SW 1271 (cell line): ENCODE measurements at places on chromosomes 2 and 18.
A peak's percentile ranks its signal among the peaks of the same experiment; 100 is the strongest.

GRCh38 chr2:133644846-133645245 is 76.6 kb upstream of the NCKAP5 start:
- no peak for DNase-seq

DNA sequence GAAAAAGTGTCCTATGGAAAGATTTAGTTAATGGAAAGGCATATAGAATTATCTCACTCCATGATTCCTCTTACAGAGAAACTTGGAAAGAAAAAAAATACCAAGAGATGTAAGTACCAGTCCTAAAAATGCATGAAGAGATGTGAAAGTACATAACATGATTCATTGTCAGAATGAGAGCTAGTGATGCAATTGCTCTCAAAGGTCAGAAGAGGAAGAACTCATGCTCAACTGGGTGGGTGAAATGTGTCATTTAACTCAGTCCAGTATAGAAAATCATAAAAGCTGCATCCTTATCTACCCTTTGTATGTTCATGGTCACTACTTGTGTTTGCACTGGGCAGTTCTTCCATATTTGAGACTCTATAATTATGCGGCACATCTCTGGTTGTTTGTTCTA is 300.0 kb upstream of the PIK3C3 start:
- no peak for DNase-seq

DNA sequence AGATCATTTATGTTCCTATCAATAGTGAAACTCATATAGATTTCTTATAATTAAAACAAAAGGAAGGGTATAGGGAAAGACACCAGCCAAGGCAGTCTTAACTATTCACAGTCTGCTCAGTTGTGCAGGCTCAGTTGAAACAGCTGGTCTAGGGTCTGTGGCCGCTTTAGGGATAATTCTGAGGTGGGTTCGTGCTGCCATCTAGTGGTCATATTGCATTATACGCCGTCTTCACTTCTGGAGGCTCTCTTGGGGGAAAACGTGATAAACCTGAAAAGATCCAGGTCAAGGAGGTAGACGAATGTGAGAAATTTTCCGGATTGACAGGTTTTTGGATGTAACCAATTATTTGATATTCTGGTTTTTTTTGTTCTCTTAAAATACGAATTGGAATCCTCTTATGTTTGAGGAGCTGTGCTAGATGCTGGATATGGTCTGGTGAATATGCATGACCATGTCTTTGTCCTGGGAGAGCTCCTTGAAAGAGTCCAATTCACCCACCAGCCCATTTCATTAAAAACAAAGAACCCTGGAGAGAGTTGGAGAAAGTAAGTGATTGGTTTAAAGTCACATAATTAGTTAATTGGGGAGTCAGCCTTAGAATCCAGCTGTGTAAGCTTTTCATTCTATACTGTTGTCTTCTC is 492.4 kb downstream of the PLCL1 start:
- peak; percentile 5 for DNase-seq

- no peak for DNase-seq
Measured at GRCh38 chr2:109432421-109432820, 181.3 kb downstream of the SEPTIN10 start.

GRCh38 chr2:16044946-16045456 is 104.7 kb downstream of the MYCN start:
- no peak for DNase-seq

- no peak for DNase-seq
Measured at GRCh38 chr2:46294176-46294836, 2.9 kb upstream of the EPAS1 start.

GRCh38 chr18:48445540-48445939 is 36.4 kb upstream of the ZBTB7C start:
- peak; percentile 15 for DNase-seq

- no peak for DNase-seq
Measured at GRCh38 chr2:31082002-31082401, 56.2 kb downstream of the GALNT14 start.

DNA sequence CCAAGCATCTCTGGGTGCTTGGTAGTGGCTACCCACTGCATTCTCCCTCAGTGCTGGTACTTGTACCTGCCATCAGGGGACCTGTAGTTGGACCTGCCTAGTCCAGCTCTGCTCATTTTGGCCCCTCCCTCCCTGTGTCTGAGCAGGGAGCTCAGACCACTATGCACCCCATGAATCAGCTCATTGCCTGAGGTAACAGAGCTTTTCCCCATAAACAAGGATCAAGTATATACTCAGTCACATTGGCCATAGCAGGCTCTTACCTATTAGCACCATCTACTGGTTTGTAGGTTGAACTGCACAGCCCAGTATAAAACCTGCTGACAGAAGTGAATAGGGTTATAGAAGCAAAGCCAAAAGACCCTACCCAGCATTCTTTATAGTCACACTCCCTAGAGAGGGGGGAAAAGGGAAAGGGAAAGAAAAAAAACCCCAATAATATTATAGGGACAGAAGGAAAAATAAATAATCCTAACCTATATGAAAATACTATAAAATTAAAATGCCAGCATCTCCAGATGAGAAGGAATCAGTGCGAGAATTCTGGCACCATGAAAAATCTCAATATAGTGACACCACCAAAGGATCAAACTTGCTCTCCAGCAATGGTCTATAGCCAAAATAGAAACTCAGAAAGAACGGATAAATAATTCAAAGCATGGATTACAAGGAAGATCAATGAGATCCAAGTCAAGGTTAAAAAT is 6.9 kb upstream of the FLACC1 start:
- peak; percentile 58 for DNase-seq

DNA sequence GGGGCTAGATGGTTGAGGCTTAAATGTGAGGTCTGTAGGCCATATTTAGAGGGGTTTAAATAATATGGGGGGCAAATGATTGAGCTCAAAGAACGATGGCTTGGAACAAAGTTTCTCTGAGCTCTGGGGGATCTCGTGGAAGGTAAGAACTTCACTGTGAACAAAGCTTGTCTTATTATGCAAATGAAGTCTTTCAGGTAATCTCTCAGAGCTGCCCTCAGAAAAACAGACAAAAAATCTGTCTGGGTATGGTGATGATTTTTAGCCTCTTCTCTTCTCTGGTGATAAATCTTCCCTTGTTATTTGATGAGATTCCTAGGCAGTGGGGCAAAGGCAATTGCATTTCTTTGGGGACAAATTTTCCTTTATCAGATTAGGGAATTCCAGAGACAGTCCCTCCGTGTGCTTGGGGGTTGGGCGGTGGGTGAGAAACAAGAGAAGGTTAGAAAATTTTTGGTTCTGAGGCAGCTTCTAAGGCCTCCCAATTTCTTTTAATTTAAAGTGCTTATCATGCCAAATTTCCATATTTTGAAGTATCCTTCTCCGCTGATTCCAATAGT is 760.4 kb downstream of the TSN start:
- DNase-seq = no peak

DNA sequence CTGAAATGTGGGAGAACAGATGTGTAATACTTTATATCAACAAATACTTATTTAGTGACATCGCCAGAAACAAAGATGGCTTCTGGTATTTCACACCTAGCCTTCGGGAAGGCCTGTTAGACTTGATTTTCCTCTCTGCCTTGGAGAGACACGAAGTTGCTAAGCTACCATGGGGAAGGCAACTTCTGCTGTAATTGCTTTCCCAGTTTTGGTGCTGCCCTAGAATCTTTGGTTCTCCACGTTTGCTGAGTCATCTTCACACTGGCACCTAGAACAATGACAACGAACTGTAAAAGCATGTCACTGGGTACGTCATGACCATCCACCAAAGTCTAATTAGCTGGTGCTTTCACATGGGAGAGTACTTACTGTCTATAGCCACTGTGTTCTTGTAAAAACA is 58.7 kb upstream of the ACTR3 start:
- no peak for DNase-seq

GRCh38 chr18:34978533-34978893 is 62.7 kb upstream of the MAPRE2 start:
- no peak for DNase-seq

DNA sequence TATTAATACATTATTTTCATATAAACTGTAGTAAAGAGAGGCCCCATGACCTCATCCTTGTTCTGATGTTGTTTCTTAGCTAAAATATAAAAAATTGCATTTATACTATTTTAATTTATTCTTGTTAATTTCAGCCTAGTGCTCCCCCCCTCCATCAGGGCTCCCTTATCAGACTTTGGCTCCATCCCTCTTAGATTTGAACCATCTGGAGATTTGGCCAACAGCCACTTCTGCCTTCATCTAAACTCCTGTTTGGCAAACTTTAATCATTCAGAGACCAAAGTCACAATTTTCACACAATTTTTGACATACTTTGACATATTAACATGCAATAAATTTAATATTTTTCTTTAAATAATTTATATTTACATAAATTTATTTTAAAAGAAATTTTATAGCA is 569.3 kb downstream of the TDRD15 start:
- DNase-seq = no peak

DNA sequence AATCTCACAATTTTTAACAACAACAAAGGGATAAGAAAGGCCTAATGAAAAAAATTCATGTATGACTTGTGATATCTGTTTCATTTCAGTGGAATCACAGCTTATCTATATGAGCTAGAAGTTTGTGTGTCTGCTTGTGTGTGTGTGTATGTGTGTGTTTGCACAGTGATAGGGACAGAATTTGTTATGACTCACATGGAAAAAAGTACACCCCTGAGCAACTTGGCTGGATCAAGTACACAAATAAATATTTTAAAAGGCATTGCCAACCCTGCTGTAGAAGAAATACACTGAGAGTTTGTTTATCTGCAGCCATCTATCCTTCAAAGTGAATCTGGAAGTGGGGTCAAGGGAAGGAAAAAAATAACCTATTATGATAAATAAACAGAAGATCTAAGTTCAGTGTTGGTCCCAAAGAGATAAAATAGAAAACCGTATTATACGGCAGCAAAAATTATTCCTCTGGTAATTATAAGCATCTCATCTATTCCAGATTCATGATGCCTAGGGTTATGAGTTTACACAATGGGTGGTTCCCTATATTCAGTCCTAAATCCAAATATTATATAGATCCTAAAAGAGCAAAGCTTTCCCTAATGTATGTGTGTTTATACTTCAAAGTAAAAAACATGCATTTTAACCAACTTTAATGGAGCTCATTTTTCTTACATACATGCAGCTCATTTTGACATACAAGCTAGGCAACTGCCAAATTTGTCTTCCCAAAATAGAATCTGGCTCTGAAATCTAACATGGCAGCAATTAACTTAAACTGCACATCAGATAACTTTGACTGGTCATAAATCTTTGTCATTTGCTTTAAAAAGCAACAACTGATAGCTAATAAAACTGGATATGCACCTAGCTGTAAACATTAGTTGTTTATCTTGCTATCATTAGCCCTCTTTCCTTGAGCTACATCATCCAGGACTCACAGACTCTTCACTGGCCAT is 420.6 kb downstream of the IRS1 start:
- DNase-seq = no peak

DNA sequence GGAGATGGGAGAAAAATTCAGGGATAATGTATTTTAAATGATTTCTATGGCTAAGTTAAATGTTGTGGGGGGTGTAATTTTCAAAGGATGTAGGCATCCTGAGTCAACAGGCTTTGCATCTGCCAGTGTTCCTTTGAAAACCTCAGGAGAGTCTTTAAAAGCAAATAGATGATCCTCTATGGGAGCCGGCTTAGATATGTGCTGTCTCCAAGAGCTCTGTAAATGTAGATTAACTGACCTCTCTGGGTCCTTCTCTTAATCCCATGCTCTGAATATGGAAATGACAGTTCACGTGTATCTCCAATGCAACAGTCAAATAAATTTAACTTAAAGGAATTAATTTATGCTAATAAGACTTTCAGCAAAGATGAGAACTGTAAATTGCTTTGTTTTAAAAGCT is 292.7 kb downstream of the ERBB4 start:
- no peak for DNase-seq

DNA sequence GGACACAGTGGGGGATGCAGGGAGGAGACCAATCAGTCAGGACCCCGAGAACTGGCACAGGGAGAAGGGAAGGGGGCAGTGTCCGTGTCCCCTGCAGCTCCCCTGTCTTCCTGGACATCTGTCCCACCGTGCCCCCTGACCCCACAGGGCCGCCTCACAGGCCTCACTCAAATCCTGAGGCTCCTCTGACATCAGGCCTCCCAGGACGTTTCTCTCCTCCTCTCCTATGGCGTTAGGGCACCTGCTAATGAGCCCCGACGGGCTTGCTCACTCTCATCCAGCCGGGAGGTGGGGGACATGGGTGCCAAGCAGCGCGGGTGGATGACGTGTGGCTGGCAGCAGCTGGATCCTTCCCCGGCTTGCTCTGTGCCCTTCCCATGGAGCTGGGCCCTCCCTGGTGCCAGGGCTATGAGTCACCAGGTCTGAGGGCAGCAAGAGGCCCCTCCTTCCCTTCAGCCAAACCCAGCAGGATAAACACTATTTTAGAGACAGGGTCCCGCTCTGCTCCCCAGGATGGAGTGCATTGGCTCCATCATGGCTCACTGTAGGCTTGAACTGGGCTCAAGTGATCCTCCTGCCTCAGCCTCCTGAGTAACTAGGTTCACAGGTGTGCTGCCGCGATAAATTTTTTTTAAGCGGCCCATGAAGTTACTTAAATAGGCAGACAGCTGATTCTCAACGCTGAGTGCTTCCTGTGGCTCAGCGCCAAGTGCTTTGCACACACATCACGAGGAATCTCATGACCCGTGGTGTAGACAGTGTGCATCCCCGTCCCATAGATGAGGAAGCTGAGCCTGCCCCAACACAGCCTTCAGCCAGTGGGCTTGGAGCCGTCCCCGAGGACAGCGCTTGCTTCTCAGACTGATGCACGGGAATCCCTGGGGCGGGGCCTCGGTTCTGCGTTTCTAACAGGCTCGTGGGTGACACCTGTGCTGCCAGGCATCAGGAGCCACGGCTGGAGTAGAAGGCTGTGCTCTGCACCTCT is 64.5 kb upstream of the HDAC4 start:
- no peak for DNase-seq

GRCh38 chr2:115083225-115083624 is 640.8 kb downstream of the DPP10 start:
- no peak for DNase-seq

GRCh38 chr2:28729698-28730097 is 21.9 kb upstream of the PPP1CB start:
- DNase-seq = no peak

DNA sequence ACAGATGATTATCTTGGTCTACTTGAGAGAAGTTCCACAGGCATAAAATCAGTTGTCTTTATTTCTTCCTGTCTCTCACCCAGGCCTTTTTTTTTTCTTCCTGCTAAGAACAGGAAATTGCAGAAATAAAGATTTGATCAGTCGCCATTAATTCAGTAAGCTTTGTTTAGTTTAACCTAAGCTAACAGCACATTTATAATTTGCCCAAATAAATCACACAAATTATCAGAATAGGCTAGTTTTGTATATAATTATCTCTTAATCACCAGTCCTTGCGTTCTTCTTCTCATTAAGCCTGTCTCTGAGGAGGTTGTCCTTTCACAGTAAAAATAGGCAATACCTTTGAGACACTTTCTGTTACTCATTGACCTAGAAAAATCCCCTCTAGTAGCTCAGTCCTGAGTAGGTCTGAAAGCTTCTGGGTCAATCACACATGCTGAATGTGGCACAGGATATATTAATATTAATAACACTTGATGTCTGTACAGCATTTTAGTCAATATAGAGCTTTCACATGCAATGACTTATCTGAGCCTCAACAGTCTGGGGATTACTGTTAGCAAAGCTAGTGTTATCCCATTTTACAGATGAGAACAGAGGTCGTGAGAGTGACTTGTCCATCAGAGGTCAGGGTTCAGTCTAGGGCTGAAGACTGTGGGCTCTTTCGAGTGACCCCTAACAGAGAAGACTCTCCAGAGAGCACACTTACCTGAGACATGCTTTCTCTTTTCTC is 11.2 kb upstream of the STK17B start:
- no peak for DNase-seq
